ENCODE measurements at places on chromosomes 1 and 21. TPM values are rescaled to one million over a fixed set of nuclear protein-coding genes. Genes with fewer than 3 reads are reported as not detected.
A peak's percentile ranks its signal among the peaks of the same experiment; 100 is the strongest.

The MAP1LC3C gene
- total RNA-seq, result 3.5 TPM

The S100A10 gene
- total RNA-seq, result 160 TPM

The TRIM45 gene
- 10.3 TPM for total RNA-seq

- peak; percentile 47 for DNase-seq
Observed at GRCh38 chr21:46054451-46054881, 43.4 kb upstream of the COL6A2 start.

- peak; percentile 42 for DNase-seq
Observed at GRCh38 chr1:80779275-80779674, 1021.5 kb upstream of the ADGRL2 start.

DNA sequence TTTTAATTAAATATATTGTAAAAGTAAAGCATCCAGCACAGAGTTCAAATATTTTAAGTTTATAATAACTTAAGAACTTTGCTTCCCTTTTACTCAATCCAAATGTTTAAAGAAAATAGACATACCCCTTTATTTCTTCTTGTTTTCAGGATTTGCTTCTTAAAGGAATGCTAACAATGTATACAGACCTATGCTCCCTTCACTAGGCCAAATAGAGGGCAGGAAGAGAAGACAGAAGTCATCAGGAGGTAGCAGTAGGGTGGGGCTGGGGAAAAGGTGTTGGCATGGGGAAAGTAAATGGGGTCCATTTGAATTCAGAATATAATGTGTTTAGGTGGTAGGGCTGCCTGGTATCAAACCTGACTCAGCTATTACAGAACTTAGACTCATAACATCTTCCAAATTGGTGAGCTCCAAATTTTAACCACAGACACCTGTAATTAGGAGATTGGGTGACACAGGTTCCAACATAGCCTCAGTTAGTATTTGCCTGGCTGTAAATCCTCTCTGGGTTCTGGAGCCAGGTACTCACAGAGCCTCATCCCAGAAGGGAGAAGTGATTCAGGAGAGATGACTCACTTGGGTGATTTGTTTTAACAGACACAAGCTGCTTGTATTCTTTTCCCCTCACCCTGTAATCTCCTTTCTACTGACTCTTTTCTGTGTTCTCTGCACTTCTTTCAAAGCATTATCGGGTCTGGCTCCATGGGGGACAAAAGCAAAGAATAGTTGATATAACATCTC is 60.1 kb upstream of the DUSP10 start:
- no peak for DNase-seq

DNA sequence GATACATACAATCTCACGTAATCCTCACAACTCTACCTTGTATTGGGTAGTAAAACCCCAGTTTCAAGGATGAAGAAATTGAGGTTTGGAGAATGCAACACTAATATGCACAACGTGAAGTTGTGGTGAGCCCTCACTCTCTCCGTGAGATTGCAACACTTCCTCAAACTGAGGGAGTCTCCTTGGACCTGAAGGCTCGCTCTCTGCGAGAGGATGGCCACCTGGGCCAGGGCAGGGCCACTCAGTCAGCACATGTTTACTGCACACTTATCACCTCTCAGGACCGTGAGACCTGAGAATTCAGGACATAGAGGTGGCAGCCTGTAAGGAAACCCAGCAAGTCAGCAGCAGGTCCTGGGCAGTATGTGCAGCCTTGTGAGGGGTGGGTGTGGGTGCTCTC is 8.7 kb downstream of the SH3BP5L start:
- no peak for DNase-seq

GRCh38 chr1:101262630-101263348 is 26.0 kb downstream of the S1PR1 start:
- no peak for DNase-seq

DNA sequence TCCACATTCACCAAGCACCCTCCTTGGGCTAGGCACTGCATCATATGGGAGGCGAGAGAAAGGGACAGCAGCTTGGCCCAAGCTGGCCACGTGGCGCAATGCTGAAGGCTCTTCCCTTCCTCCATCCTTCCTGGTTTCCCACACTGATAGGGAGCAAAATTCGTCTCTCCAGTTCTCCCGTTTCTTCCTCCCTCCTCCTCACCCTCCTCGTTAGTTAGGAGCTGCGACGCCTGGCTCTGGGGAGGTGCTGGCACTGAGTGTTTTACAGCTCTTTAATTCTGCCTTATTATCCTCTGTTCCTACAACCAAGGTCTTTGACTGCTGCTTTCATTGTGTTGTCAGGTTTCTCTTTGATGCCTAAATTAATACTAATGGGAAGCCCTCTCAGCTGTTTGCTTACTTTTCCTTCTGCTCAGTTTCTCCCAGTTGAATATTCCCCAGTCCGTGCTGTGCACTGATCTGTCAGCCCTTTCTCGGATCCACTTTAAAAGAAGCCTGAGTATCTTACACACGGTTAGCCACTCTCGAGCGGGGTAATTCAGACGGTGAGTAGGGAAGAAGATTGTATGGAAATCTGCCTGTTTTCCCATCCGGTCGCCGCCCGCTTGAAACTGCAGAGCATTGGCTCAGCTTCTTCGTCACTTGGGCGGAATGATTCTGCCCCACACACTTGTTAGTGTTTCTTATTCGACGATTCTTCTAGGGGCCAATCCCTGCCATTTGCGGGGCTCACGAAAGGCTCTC is 56.2 kb upstream of the SMYD2 start:
- peak; percentile 56 for DNase-seq

DNA sequence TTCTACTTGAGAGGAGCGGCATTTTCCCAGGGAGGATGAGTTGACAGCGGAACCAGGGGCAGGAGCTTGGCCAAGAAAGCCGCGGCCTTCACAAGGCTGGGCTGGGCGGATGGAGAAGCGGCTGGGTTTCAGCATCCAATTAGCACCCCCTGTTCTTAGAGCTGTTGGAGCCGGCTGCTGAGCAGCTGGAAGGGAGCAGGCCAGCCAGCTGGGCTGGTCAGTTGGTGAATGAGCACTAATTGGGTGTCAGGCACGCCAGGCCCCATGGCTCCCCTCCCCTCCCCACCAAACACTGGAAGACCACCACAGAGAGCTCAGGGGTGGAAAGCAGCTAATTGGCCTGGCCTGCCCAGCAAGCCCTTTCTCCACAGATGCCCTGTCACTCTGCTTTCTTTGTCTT is 245.6 kb downstream of the RRAGC start:
- DNase-seq, result no peak

GRCh38 chr1:152667648-152668047 is 4.5 kb downstream of the LCE2D start:
- DNase-seq, result no peak

All from H9 (cell line).